ENCODE measurements at places on chromosomes 12 and 14. TPM values are rescaled to one million over a fixed set of nuclear protein-coding genes. Genes with fewer than 3 reads are reported as not detected.

Gene EP400
- 15.2 TPM for total RNA-seq

Gene ANKS1B
- total RNA-seq: 14.3 TPM

Gene NTN4
- 26.1 TPM for total RNA-seq

Gene TSHR
- not detected for total RNA-seq

Gene CPNE6
- not detected for total RNA-seq

Gene GNB3
- total RNA-seq: 2.2 TPM

Measured in subcutaneous preadipocyte (primary cell).